ENCODE measurements at places on chromosomes 5 and 9.

GRCh38 chr5:25295067-25295466 is 650.3 kb upstream of the CDH10 start:
- DNase-seq: no peak

DNA sequence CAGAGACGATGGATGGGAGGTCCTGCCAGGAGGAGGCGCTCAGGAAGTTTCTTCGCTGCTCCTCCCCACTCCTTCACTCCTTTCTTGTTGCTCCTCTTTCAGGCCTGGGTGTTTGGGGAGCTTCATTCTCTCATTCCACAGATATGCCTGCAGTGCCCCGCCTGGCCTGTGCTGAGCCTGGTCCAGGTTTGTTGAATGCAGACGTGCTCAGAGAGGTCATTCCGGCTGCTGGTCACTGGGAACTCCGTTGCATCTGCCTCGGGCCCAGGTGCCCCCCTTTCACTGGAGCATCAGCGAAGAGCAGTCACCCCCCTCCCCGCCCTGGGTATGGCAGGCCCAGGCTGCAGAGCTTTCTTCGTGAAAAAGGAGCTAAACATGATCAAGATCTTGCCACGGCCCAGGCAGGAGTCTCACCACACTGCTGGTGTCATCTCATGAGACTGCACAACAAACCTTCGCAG is 15.5 kb downstream of the SURF6 start:
- no peak for DNase-seq

GRCh38 chr5:82413302-82414040 is 135.3 kb upstream of the RPS23 start:
- DNase-seq: no peak

GRCh38 chr5:65068410-65068809 is 299.7 kb downstream of the CWC27 start:
- no peak for DNase-seq

DNA sequence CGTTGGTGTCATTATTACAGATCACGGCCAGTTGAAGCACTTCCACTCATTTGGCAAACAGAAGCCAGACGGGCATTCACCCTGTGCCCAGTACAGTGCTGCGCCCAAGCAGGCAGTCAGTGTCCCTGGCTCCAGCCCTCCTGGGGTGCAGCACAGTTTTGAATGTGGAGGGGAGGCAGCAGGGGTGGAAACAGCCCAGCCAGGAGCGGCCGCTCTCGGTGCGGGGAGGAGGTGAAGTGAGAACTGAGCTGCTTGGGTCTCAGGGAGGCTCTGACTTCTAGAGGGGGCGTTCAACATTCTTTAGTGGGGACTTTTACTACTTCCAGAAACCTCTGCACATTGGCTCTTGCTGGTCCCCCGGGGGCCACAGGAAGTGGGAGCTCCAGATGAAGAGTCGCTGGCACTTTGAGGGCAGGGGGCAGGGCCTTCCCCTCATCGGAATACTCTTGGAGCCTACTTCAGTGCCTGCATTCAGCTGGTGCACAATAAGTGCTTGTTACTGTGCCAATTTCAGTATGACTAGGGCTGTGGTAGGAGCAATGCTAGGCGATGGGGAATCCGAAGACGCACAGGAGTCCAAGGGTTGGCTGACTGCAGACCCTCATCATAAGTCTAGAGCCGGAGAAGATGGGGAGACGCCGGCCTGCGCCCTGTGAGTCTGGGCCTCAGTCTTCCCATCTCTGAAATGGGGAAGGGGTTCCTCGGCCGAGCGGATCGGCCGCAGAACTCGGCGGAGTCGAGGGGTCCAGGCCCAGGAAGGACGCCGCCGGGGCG is 492 bp upstream of the NEK6 start:
- no peak for DNase-seq

DNA sequence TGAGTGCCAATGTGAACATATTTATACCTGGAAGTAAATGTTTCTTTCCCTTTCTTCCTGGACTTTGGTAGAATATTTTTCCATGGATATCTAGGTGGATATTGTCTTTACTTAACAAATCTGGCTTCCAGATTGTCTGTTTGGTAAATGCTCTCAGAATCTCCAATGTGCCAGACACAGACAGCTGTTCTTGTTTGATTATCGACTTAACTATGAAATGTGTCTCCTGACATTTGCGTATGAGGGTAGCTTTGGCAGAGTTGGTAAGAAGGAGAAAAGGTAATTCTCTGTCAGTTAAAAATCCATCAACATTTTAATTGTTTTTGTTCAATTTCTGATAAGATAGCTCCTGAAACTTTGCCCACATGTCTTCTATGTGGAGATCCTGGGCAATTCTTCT is 196.4 kb upstream of the NUDT12 start:
- no peak for DNase-seq

- no peak for DNase-seq
Observed at GRCh38 chr5:128252756-128253155, 169.2 kb downstream of the SLC12A2 start.

GRCh38 chr5:119340597-119341218 is 15.1 kb upstream of the TNFAIP8 start:
- no peak for DNase-seq

GRCh38 chr9:98778711-98779530 is 17.4 kb downstream of the ANKS6 start:
- DNase-seq: no peak

- DNase-seq: no peak
Observed at GRCh38 chr5:139967353-139967752, 75.7 kb downstream of the NRG2 start.

- no peak for DNase-seq
Observed at GRCh38 chr5:43567967-43568366, 11.1 kb upstream of the PAIP1 start.

DNA sequence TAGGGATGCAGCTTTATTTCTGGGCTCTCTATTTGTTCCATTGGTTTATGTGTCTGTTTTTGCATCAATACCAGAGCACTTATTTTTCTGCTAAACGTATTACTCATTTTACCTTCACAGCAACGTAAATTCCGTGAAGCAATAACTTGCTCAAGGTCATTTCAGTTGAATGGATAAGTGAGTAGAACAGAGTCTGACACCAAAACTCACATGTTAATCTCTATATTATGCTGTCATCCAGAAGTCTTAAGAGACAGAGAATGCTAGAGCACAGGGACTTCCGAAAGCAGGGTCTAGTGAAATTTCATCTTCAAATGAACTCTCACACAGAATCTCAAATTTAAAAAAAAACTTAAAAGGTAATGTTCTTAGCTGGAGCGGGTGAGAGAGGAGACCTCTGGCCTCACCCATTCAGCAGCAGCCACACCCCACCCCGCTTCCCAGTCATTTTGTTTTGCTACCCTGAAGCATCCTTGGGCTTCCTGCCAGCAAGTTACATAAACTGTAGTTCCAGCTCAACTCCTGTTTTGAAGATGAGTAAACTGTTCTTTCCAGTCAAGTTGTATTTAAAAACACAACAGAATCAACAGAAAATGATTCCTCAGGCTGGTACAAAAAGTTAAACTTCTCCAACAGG is 69.3 kb downstream of the TRIM36 start:
- no peak for DNase-seq

- no peak for DNase-seq
Observed at GRCh38 chr5:73998489-73998888, 372.5 kb downstream of the ARHGEF28 start.

DNA sequence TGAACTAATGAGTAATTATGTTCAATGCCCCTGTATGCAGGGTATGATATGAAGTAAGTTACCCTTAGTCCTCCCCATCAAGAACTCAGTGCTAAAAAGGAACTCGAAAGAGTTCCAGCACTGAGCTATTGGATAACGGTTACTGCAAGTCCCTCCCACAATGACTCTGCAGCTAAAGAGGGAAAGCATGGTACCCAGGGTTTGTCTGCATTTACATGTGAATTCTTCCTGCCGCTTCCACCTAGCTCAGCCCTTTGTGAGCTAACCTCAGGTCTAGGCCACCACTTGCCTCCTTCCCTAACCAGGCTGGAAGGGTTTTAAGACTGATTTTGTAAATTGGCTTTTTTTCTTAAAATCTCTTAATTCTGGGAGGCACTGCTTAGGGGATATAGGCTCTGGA is 376.8 kb downstream of the EBF1 start:
- no peak for DNase-seq

DNA sequence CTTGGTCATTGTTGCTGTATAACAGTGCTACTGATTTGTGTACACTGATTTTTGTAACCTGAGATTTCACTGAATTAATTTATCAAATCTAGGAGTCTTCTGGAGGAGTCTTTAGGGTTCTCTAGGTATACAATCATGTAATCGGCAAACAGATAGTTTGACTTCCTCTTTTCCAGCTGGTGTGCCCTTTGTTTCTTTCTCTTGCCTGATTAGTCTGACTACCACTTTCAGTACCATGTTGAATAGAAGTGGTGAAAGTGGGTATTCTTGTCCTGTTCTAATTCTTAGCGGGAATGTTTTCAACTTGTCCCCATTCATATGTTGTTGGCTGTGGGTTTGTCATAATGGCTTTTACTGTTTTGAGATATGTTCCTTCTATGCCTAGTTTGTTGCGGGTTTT is 24.7 kb upstream of the RANBP6 start:
- no peak for DNase-seq

- no peak for DNase-seq
Observed at GRCh38 chr9:132006677-132007370, 72.8 kb downstream of the MED27 start.

- no peak for DNase-seq
Observed at GRCh38 chr5:91070761-91071550, 312.2 kb downstream of the ARRDC3 start.

- no peak for DNase-seq
Observed at GRCh38 chr5:56517011-56517416, 283.9 kb upstream of the ANKRD55 start.

GRCh38 chr5:107118184-107119019 is 552.3 kb downstream of the EFNA5 start:
- DNase-seq: peak; percentile 40

DNA sequence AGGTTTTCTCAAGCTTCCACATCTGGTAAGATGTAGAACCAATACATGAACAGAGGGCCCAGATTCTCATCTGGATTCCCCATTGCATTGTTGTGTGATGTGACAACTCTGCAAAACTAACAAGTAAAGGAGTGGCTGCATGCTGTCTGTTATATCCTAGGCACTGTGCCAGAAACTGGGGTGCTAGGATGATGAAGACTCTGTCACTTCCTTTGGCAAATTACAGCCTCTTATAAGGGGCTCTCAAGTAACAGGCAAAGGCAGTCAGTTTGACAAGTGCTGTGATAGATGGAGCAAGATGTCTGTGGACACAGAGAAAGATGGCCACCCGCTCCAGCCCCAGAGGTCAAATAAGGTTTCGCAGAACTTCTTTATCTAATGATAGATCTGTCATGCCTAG is 115.7 kb downstream of the PAPPA start:
- no peak for DNase-seq

GRCh38 chr5:51273021-51273420 is 110.2 kb upstream of the ISL1 start:
- no peak for DNase-seq

GRCh38 chr9:86368871-86369521 is 14.8 kb upstream of the TUT7 start:
- no peak for DNase-seq

DNA sequence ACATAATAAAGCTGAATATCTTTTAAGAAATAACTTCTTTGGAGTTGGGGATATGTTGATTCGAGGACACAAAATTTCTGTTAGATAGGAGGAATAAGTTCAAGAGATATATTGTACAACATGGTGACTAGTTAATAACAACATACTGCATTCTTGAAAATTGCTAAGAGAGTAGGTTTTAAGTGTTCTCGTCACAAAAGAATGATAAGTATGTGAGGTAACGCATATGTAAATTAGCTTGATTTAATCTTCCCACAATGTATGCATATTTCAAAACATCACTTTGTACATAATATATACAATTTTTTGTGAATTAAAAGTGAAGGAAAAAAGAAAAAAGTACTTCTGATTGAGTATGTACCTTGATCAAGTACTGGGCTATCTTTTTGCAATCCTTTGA is 428.0 kb upstream of the TRPC7 start:
- no peak for DNase-seq

DNA sequence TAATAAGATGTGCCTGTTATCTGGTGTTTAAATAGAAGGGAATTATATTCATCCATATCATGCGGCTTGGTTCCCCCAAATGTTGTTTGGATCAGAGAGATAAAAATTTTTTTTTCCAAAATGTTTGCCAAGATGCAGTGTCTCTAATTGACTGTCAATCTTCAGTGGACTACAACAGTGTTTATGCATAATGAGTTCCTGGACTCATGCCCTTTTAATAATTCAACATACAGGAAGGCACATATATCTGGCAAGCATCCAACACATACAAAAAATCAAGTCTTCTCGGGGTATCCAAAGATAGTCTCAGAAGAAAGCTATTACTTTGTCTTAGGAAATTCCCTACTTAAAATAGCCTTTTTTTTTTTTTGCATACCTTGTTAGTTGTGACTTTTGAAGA is 1534.7 kb downstream of the EFNA5 start:
- DNase-seq: no peak

DNA sequence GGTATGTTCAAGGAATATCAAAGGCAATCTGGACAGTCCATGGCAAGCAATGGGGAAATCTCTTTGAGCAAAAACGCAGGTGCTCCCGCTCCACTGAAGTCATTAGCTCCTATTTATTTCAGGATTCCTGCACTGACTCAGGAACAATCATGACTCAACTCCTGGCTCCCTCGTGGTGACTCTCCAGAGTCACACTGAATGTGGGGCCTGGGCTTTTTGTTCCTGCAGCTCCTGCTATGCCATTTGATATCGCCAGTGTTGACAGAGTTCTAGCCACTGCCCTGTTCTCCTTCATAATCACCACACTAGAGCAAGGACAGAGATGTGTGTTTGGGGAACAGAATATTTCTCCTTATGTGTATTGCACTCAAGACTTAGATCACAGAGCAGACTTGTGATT is 187.2 kb upstream of the ZNF462 start:
- no peak for DNase-seq
